ENCODE measurements at places on chromosomes 4 and X. TPM values are rescaled to one million over a fixed set of nuclear protein-coding genes. Genes with fewer than 3 reads are reported as not detected.

The ATOH1 gene
- not detected for total RNA-seq

The SPATA4 gene
- not detected for total RNA-seq

The CPLX1 gene
- 5.0 TPM for total RNA-seq

The MMRN1 gene
- 0.43 TPM for total RNA-seq

The TMEM154 gene
- 21.9 TPM for total RNA-seq

The SLC9B1 gene
- 2.5 TPM for total RNA-seq

The FAM47E gene
- not detected for total RNA-seq

The ZCCHC18 gene
- total RNA-seq: 13.5 TPM

The MAML3 gene
- 4.6 TPM for total RNA-seq

The NEUROG2 gene
- total RNA-seq: not detected

The GLOD5 gene
- total RNA-seq: not detected

The PCSK1N gene
- 0.68 TPM for total RNA-seq

The YY2 gene
- 1.4 TPM for total RNA-seq

The HTN1 gene
- total RNA-seq: not detected

The CLDN34 gene
- not detected for total RNA-seq

The RAB40A gene
- 0.22 TPM for total RNA-seq

The USP17L30 gene
- not detected for total RNA-seq

The SMIM31 gene
- total RNA-seq: not detected

The PHOX2B gene
- total RNA-seq: not detected

The SPACA5 gene
- not detected for total RNA-seq

The SSX4B gene
- total RNA-seq: not detected

The MAEA gene
- 73.2 TPM for total RNA-seq

The ADGRL3 gene
- not detected for total RNA-seq

The CXCL6 gene
- total RNA-seq: not detected

The CXorf49 gene
- total RNA-seq: not detected

The GABRB1 gene
- not detected for total RNA-seq

The UGT2B15 gene
- not detected for total RNA-seq

The MAGEB2 gene
- not detected for total RNA-seq

The POU3F4 gene
- not detected for total RNA-seq

The ALB gene
- not detected for total RNA-seq

The AR gene
- not detected for total RNA-seq

The APLN gene
- 2.4 TPM for total RNA-seq

The TRMT44 gene
- total RNA-seq: 27.9 TPM

The DNAAF6 gene
- total RNA-seq: not detected

The EDA gene
- total RNA-seq: 2.3 TPM

The RRAGB gene
- 13.3 TPM for total RNA-seq

The IL13RA1 gene
- total RNA-seq: 0.62 TPM

The SPANXA2 gene
- total RNA-seq: not detected

The LEF1 gene
- total RNA-seq: 281 TPM

The PRKG2 gene
- total RNA-seq: 1.1 TPM

The MAGEA10 gene
- total RNA-seq: not detected

The SLC25A14 gene
- 16.0 TPM for total RNA-seq

The POLN gene
- 3.2 TPM for total RNA-seq

The NXF2B gene
- total RNA-seq: not detected

The MAGEB1 gene
- not detected for total RNA-seq

The PJA1 gene
- 22.4 TPM for total RNA-seq

The C4orf51 gene
- total RNA-seq: not detected

The EFHC2 gene
- total RNA-seq: 0.64 TPM

The ENPEP gene
- total RNA-seq: 0.58 TPM

The MAMLD1 gene
- total RNA-seq: 2.5 TPM

The PLRG1 gene
- total RNA-seq: 80.8 TPM

The FGB gene
- total RNA-seq: not detected

The GBA3 gene
- total RNA-seq: not detected
